Calu3 (cell line): ENCODE measurements at places on chromosomes 11 and 22. TPM values are rescaled to one million over a fixed set of nuclear protein-coding genes. Genes with fewer than 3 reads are reported as not detected.

ZC3H7B gene
- 53.3 and 53.5 TPM in 2 replicates for total RNA-seq

HEPHL1 gene
- not detected in 2 replicates for total RNA-seq

CARD16 gene
- total RNA-seq = 8.8 and 13.0 TPM in 2 replicates

SMC1B gene
- not detected in 2 replicates for total RNA-seq

LIF gene
- 202 and 260 TPM in 2 replicates for total RNA-seq

SLC35C1 gene
- 18.1 and 20.5 TPM in 2 replicates for total RNA-seq

- no peaks in the 10 kb centered on the region for H3K4me1 ChIP-seq
- no peak for DNase-seq
- no peak overlapping the region for H3K27ac ChIP-seq
- no peaks in the 10 kb centered on the region for H3K27me3 ChIP-seq
- no peak overlapping the region for H3K4me3 ChIP-seq
- no peaks in the 10 kb centered on the region for H3K36me3 ChIP-seq
Measured at GRCh38 chr11:58254936-58255335, 13.1 kb downstream of the OR10W1 start.

- no peak for DNase-seq
- H3K27me3 ChIP-seq = peaks cover 62% of the 10 kb centered on the region
- no peak overlapping the region for H3K4me3 ChIP-seq
- no peaks in the 10 kb centered on the region for H3K36me3 ChIP-seq
- no peaks in the 10 kb centered on the region for H3K4me1 ChIP-seq
- no peak overlapping the region for H3K27ac ChIP-seq
Measured at GRCh38 chr11:120153221-120153620, 15.3 kb upstream of the TRIM29 start.

DNA sequence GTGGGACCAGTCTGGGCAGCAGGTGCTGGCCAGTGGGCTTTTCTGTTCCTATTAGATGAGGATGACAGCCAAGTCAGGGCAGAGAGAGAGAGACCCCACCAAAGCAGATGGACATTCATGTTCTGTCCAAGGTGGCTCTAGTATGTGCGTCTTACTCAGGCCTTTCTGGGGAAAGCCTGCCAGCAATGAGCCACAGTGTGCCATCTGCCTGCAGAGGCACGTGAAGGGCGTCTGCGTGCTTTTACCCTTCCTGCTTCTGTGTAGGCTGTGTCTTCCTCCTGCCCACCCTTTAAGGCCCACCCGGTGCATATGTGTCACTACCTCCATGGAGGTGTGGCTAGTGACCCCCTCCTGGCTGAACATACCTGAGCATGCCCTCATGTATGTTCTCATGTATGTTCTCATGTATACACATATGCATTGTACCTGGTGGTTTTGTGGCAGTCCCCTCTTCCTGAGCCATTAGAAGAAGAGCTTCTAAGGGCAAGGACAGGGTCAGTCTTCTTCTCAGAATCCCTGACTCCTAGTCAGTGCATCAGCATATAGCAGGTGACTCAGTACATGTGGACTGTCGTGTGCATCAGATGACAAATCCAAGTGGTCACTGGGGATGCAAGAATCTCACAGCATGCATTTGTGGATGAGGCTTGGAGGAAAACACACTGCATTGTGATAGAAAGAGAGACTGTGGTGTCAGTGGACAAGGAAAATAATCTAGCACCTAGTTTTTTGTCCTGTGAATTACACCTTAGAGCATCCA is 90.4 kb upstream of the YWHAH start:
- DNase-seq = no peak
- H3K4me3 ChIP-seq = no peak overlapping the region
- H3K27me3 ChIP-seq = no peaks in the 10 kb centered on the region
- no peak overlapping the region for H3K27ac ChIP-seq
- H3K36me3 ChIP-seq = peaks cover 11% of the 10 kb centered on the region
- H3K4me1 ChIP-seq = no peaks in the 10 kb centered on the region

DNA sequence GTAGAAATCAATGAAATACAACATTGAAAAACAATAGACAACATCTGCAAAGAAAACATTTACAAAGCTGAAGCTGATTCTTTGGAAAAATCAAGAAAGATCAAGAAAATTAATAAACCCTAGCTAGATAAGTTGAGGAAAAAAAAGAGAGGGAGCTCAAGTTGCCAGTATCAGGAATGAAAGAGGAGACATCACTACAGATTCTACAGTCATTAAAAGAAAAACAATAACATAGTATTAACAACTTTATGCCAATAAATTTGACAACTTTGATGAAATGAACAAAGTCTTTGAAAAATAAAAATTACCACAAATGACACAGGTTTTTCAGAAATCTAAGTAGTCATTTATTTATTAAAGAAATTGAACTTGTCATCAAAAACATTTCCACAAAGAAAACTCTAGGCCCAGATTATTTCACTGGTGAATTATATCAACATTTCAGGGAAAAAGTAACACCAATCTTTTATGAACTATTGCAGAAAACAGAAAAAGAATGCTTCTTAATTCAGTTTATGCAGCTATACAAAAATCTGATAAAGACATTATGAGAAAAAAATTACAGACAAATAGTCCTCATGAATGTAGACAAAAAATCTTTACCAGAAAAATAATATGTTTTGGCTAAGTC is 39.2 kb downstream of the POU2AF1 start:
- H3K27ac ChIP-seq = no peak overlapping the region
- no peak for DNase-seq
- H3K4me1 ChIP-seq = no peaks in the 10 kb centered on the region
- no peak overlapping the region for H3K4me3 ChIP-seq

- H3K4me1 ChIP-seq = peaks cover 13% of the 10 kb centered on the region
- no peaks in the 10 kb centered on the region for H3K36me3 ChIP-seq
- H3K27me3 ChIP-seq = no peaks in the 10 kb centered on the region
- DNase-seq = peak; percentile 1
- no peak overlapping the region for H3K4me3 ChIP-seq
- H3K27ac ChIP-seq = no peak overlapping the region
Measured at GRCh38 chr11:90468923-90469322, 246.1 kb upstream of the CHORDC1 start.

DNA sequence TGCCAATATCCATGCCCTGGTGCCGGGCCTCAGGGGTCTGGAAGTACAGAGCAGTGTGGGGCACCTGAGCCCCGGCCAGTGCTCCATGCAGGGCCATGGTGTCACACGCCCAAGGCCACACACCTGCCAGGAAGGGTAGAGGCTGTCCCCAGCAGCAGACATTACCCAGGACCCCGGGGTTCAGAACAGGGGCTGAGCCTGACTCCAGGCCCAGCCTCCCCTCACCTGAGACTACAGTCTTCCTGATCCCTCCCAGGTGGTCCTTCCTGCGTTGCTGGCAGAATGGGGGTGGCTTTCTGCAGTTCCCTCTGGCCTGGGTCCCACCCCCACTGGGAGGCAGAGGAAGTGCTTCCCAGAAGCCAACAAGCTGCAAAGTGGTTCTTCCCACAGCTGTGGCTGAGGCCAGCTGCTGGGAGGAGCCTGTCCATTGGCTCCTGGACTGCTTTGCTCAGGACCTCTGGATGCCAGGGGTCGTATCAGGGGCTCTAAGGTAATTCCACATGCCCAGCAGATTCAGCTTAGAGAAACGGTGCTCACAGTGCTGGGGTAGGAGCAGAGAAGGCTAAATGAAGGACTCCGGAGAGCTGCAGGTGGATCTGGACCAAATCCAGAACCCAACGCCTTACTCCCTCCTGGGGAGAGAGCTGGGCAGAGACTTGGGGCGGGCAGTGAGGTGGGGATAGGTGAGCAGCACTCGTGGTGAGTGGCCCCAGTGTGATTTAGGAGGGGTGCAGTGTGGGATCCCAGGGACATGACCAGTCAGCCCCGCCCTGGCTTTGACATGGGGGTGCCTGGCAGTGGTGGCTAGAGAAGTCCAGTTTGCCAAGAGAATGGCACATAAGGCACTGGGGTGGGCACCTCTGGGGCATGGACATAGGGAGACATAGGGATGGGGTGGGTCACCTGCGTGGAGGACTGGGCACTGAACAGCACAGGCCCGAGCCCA is 12.6 kb downstream of the TCIRG1 start:
- no peak for DNase-seq
- no peaks in the 10 kb centered on the region for H3K27me3 ChIP-seq
- H3K27ac ChIP-seq = peak overlapping the region; percentile 56
- no peak overlapping the region for H3K4me3 ChIP-seq
- peaks cover 67% of the 10 kb centered on the region for H3K36me3 ChIP-seq

GRCh38 chr11:113349528-113349927 is 35.1 kb downstream of the TTC12 start:
- H3K36me3 ChIP-seq = no peaks in the 10 kb centered on the region
- H3K4me3 ChIP-seq = no peak overlapping the region
- no peak for DNase-seq
- H3K4me1 ChIP-seq = no peaks in the 10 kb centered on the region
- no peak overlapping the region for H3K27ac ChIP-seq

DNA sequence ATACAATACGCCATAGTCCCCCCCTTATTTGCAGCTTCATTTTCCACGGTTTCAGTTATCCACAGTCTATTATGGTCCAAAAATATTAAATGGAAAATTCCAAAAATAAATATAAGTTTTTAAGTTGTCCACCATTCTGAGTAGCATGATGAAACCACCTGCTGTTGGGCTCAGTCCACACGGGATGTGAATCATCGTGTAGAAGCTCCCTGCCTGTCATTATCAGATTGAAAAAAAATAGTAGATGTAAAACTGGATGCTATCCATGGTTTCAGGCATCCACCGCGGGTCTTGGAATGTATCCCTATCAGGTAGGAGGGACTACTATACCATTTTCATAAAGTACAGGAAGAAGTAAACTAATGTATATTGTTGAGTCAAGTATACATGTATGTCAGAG is 127.4 kb downstream of the TTC17 start:
- H3K27me3 ChIP-seq = no peaks in the 10 kb centered on the region
- H3K36me3 ChIP-seq = no peaks in the 10 kb centered on the region
- no peaks in the 10 kb centered on the region for H3K4me1 ChIP-seq
- no peak overlapping the region for H3K4me3 ChIP-seq
- DNase-seq = no peak

DNA sequence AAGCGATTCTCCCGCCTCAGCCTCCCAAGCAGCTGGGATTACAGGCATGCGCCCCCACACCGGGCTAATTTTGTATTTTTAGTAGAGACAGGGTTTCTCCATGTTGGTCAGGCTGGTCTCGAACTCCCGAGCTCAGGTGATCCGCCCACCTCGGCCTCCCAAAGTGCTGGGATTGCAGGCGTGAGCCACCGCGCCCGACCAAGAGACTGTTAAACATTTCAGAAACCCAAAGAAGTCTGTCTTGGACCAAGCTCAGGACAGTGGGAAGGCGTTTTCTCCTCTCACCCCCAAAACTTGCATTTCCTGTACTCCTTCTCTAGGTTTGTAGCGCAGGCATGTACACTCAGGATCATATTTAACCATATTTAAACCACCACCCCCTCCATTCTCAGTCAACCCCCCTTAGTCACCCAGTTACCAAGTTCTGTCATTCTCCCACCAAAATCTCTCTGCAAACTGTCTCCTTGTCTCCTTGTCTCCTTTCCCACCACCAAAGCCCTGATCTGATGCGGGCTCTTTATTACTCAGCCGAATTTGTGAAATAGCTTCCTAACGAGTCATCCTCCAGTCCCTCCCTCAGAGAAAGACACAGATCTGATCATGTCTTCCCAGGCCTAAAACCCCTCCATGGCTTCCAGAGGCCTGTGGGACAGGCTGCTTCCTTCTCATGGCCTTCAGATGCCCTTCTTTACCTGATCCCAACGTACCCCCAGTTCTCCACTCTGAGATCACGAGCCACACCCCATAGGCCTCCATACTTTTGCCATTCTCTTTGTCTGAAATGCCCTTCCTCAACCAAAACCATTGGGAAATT is 29.0 kb upstream of the CREB3L1 start:
- DNase-seq = no peak
- peaks cover 32% of the 10 kb centered on the region for H3K4me1 ChIP-seq
- H3K36me3 ChIP-seq = peaks cover 2% of the 10 kb centered on the region
- peak overlapping the region; percentile 13 for H3K27ac ChIP-seq
- peaks cover 16% of the 10 kb centered on the region for H3K27me3 ChIP-seq
